ENCODE measurements at places on chromosomes 4 and X.

GRCh38 chrX:146449243-146449642, 360.3 kb upstream of the CXorf51B start:
- DNase-seq = no peak

GRCh38 chrX:100649550-100650356, 5.8 kb downstream of the SRPX2 start:
- no peak for DNase-seq

DNA sequence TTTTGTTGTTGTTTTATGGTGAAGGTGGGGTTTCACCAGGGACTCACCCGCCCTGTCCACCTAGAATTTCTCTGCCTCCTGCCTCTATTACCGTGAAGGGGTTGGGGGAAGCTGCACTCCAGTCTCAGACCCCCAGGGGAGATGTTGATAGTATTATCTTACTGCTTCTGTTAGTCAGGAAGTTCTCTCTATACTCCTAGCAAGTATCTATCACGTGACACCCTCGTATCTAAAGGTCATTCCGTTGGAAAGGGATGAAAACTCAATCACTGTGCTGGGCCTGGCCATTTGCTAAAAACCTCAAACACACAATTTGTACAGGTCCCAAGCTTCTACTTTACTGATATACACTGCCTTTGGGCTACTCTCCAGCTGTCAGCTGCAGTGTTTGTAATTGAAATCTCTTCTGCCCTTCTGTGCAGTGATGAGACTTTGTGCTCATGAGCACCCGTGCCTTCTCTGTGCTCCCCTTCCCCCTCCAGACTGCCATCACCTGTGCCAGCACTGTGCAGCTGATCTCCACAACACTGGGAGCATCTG, 188.5 kb upstream of the ANXA3 start:
- DNase-seq = no peak

DNA sequence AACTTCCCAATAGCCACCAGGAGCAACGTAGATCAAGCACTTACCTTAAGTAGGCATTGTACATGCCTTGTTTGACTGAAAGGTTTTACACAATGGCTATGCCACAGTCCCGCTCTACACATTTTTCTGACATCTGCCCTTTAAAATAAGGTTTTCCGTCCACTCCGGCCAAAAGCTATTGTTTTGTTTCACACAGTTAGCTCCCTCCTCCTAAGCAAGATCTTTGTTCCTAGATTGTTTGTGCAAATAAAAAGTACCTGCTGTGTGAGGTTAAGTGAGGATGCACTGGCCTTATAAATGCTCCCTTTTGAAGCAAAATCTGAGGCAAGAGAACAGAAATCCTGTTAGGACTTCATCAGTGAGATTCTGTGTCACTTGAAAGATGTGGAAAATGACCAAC, 11.8 kb downstream of the SCD5 start:
- DNase-seq = no peak

- DNase-seq = no peak
These were observed 170.8 kb upstream of the GALNT7 start for GRCh38 chr4:172997856-172998255.

GRCh38 chr4:130056286-130056685, 960.3 kb downstream of the C4orf33 start:
- DNase-seq = no peak

DNA sequence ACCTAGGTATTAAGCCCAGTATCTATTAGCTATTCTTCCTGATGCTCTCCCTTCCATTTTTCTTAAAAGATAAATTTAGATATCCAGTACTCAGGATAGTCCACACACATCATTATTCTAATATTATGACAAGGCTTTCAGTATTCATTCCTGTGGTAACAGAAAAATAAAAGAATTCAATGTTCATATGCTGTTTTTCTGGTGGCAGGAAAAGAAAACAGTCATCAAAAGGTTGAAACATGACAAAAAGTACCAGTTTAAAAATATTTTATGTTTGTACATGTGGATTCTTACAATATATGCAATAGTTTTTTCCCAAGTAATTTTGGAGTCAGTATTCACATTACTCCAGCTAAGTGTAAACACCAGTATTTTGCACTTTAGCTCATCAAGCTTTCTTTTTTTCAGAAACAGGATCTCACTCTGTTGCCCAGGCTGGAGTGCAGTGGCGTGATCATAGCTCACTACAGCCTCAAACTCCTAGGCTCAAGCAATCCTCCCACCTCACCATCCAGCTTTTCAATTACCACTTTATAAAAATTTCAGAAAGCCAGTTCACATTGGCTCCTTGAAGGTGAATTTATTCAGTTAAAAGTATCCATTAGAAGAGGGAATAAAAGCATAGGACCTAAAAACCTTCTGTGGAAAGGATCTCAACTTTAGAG, 2.3 kb downstream of the APBB2 start:
- DNase-seq = no peak

DNA sequence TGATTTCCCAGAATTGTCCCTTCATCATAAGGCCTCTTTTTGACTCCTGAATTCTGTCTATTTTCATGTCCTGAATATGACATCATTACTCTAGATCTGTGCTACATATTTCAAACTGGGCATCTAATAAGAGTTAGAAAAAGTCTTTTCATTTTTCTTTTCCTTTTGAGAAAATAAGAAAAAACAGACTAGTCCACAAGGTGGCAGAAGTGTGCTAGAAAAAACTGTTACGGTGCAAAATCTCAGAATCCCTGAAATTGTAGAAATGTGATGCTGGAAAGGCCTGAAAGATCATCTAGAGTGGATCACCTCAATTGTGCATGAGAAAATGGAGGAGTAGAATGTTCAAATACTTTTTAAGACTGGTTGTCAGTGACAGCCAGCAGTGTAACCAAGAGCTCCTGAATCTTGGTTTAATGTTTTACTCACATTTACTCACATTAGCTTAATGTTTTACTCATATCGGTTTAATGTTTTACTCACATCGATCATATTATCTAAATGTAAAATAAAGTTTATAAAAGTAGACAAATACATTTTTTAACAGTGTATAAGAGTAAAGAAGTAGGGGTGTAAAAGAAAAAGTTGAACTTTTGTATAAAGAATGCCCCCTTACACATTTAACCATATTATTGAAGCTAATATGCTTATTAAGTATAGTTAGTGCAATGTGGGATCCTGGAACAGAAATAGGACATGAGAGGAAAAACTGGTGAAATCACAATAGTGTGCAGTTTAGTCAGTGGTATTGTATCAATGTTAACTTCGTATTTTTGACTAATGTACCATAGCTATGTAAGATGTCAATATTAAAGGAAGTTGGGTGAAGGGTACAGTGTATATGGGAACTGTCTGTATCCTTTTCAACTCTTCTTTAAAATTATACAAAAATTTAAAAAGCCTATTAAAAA, 15.2 kb downstream of the ASB11 start:
- DNase-seq = peak; percentile 31

- no peak for DNase-seq
These were observed 606.0 kb upstream of the PITX2 start for GRCh38 chr4:111228874-111229273.
